ENCODE measurements at places on chromosomes 1 and 21. TPM values are rescaled to one million over a fixed set of nuclear protein-coding genes. Genes with fewer than 3 reads are reported as not detected.
A peak's percentile ranks its signal among the peaks of the same experiment; 100 is the strongest.

FAM177B gene
- not detected for total RNA-seq

TSACC gene
- total RNA-seq = 0.58 TPM

TMEM82 gene
- total RNA-seq = not detected

FMO5 gene
- 3.2 TPM for total RNA-seq

CD52 gene
- 2.4 TPM for total RNA-seq

DNA sequence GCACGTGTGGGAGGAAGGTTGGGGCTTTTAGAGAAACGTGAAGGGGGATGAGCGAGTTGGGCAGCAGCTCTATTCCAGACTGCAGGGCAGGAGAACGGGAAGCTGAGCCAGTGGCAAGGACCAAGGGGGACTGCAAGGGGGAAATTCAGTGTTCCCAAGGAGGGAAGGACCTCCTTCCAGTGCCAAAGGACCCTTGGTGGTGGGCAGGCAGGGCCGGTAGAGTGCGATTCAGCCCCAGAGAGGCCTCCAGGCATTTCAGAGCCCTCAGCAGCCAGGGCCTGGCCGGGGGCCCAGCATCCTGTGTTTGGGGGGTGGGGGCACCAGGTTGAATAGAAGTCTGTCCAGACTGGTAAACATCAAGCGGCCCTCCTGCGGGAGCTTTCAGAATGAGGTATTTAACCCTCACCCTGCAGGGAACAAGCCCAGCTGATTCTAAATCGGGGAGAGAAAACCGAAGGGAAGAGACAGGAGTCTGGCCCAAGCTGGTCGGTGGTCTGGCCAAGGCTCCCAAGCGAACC is 2.3 kb downstream of the COL9A2 start:
- no peak for DNase-seq
- H3K4me1 ChIP-seq = peaks cover 28% of the 10 kb centered on the region
- H3K4me3 ChIP-seq = peak overlapping the region; percentile 66
- no peaks in the 10 kb centered on the region for H3K36me3 ChIP-seq

DNA sequence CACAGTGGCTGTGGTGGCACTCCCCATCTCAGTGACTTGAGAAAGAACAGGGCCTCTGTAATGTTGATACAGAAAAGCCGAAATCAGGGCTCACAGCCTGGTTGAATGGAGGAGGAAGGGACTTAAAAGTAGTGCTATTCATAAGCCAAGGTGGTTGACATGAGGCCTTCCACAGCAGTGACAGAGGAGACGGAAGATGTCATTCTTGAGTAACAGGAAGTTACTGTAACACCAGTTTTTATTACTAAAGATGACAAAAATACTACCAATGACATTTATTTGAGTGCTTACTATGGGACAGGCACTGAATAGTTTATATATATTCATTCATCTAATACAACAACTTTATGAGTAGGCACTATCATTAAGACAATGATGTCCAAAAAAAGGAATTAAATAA is 52.8 kb upstream of the GNG12 start:
- H3K27ac ChIP-seq = no peak overlapping the region
- H3K4me1 ChIP-seq = no peaks in the 10 kb centered on the region
- H3K4me3 ChIP-seq = no peak overlapping the region
- no peak for DNase-seq
- H3K36me3 ChIP-seq = no peaks in the 10 kb centered on the region

DNA sequence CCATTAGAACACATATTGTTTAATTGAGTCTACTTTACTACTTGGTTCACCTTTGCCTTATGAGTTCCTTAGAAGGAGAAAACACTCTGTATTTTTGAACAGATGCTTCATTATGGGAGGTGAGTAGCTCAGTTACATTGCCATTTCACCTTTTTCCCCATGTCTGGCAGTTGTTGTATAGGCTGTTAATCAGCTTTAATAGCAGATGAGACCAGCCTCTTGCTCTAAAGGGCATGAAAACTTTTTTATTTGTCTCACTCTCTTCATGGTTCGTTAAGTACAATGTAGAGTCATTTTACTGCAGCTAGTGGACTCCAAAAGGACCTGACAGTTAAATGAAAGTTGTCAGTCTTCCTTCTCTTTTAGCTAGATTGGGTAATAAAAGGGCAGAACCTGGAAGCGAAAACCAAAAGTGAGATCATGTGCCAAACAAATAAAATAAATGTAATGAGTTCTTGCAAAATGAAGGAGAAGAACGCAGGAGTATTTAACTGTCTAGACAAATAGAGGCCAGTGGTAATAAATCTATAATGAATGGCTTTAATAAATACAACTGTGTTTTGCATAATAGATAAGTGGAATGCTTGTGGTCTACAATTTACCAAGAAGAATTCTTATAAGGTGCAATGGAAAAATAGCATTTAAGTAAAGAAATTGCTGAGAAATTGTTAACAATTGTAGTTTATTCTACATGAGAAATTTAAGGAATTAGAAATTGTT is 180.0 kb upstream of the NEGR1 start:
- no peak overlapping the region for H3K4me3 ChIP-seq
- H3K27ac ChIP-seq = no peak overlapping the region
- no peak for DNase-seq

GRCh38 chr1:109531826-109532364 is 7.8 kb upstream of the GPR61 start:
- H3K27ac ChIP-seq = peak overlapping the region; percentile 80
- H3K27me3 ChIP-seq = no peaks in the 10 kb centered on the region
- DNase-seq = no peak
- H3K4me3 ChIP-seq = peak overlapping the region; percentile 46
- H3K36me3 ChIP-seq = no peaks in the 10 kb centered on the region

Data from left ventricle myocardium inferior (tissue), 1 donor.